IMR-90 (cell line): ENCODE measurements at places on chromosomes 12 and 14. TPM values are rescaled to one million over a fixed set of nuclear protein-coding genes. Genes with fewer than 3 reads are reported as not detected.

The OR6C2 gene
- total RNA-seq: not detected in 2 replicates

The TAMALIN gene
- total RNA-seq: 2.5 and 2.7 TPM in 2 replicates

The SYNDIG1L gene
- total RNA-seq: not detected in 2 replicates

- DNase-seq: no peak
These were observed 8.2 kb upstream of the NUDT4 start for GRCh38 chr12:93369505-93369904.

DNA sequence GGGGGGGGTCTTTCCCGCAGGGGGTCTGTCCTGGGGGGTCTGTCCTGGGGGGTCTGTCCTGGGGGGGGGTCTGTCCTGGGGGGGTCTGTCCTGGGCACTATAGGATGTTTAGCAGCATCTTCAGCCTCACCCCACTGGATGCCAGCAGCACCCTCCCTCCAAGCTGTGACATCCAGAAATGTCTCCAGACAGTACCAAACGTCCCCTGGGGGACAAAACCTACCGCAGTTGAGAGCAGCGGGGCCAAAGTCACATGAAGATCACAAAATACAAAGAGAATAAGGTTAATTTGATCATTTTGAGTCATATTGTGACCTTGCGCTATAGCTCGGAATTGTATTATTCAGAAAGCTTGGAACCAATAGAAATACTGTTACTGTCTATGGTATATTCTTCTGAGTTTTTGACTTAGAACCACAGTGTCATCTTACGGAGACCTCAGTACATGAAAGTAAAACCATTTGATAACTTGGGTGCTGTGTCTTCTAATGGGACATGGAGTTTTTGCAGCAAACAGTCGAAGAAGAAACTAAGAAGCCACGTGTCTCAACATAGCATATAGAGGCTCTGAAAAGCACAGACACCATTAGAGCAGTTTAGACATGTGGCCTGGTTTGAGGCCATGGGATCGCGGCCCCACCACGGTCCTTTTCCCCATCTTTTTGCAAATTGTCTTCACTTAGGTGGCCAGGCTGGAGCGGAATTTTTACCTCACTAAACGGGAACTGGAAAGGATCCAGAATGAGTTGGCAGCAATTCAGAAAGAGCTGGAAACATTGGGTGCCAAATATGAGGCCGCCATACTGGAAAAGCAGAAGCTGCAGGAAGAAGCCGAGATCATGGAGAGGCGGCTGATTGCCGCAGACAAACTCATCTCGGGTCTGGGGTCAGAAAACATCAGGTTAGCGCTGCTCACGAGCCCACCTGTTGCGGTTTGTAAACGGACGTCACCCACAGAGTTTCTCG is 59.9 kb downstream of the CCDC92 start:
- no peak for DNase-seq

- DNase-seq: no peak
These were observed 14.4 kb upstream of the TBX5 start for GRCh38 chr12:114420182-114420943.

- peak; percentile 96 for DNase-seq
These were observed 108.3 kb downstream of the NUAK1 start for GRCh38 chr12:106030210-106031071.

DNA sequence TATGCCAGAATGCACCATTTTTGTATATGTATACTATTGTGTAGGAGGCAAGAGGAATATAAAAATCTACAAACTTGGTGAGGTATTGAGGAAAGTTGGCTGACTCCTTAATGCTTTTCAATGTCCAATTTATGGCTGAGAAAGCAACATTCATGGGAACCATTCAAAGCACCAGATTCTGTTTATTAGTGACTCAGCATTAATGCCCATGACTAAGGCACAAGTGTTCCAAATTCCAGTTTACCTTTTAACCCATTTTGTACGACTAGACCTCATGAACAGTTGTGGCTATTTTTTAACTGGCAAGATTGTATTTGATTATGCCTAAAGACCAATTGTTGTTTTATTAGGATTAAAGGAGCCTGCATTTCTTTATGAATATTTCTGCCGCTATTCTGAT is 375.4 kb upstream of the ATP2B1 start:
- peak; percentile 59 for DNase-seq
